ENCODE measurements at places on chromosomes 1 and 21. TPM values are rescaled to one million over a fixed set of nuclear protein-coding genes. Genes with fewer than 3 reads are reported as not detected.

The CRP gene
- not detected for total RNA-seq

The KRTAP12-2 gene
- total RNA-seq: not detected

The CELA2A gene
- not detected for total RNA-seq

The CFAP107 gene
- not detected for total RNA-seq

The ZBTB37 gene
- 3.4 TPM for total RNA-seq

The CLDN14 gene
- total RNA-seq: not detected

The ODF2L gene
- 31.1 TPM for total RNA-seq

The FOXO6 gene
- not detected for total RNA-seq

The OR2L2 gene
- not detected for total RNA-seq
